ENCODE measurements at places on chromosomes 11 and 22.

GRCh38 chr22:20875296-20875695, 16.5 kb downstream of the SNAP29 start:
- no peak for DNase-seq

DNA sequence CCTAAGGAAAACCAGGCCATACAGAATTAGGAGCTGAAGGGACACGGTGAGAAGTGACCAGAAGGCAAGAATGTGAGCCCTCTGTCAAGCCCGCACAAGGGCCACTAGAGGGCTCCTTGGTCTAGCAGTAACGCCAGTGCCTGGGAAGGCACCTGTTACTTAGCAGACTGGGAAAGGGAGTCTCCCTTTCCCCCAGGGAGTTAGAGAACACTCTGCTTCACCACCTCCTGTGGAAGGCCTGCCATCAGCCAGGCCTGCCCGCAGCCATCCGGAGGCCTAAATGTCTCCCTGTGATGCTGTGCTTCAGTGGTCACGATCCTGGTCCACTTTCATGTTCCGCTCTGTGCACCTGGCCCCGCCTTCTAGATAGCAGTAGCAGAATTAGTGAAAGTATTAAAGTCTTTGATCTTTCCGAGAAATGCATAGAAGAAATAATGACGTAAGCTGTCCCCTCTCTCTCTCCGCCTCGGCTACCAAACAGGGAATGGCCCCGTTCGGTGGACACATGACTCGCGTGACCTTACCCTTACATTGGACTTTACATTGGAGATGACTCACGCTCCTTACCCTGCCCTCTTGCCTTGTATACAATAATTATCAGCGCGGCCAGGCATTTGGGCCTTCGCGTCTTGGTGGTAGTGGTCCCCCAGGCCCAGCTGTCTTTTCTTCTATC, 10.7 kb upstream of the GSTP1 start:
- DNase-seq, result peak; percentile 54

GRCh38 chr11:64360448-64360921, 1.5 kb downstream of the RPS6KA4 start:
- no peak for DNase-seq

- DNase-seq, result no peak
Measured at GRCh38 chr22:46592390-46592872, 27.8 kb upstream of the GRAMD4 start.

DNA sequence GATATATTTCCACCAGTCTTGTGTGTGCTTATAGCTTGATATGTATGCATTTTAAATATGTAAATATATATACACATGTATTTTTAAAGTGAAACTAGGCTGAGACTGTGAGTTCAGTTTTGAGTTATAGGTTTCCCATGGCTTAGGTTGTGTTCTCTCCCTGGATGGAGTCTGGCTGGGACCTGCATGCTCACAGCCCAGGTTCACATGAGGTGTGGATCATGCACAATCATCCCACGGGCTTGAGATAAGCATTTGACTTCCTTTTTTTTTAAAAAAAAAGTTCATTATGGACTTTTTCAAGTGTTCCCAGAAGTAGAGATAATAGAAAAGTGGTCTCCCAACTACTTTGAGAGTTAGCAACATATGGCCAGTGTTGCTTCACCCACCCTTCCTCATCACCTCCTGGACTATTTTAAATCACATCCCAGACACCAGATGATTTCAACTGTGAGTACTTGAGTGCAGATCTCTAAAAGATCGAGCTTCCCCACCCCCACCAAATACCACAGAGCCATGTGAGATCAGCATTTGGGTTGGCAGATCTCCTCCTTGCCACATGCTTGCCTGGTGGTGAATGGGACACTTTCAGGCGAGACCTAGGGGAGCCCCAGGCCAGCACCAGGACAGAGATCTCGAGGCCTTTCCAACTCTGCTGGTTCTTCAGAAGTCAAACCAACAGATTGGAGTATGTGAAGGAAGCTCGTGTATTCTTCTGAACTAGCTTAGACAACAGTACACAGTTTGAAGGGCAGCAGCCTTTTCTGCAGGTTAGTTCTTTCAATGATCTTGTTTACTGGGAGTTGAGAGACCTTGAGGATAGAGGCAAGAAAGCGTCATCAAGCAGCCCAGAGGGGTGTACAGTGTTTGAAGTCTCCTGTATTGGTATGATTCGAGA, 15.9 kb downstream of the MED15 start:
- DNase-seq, result no peak

DNA sequence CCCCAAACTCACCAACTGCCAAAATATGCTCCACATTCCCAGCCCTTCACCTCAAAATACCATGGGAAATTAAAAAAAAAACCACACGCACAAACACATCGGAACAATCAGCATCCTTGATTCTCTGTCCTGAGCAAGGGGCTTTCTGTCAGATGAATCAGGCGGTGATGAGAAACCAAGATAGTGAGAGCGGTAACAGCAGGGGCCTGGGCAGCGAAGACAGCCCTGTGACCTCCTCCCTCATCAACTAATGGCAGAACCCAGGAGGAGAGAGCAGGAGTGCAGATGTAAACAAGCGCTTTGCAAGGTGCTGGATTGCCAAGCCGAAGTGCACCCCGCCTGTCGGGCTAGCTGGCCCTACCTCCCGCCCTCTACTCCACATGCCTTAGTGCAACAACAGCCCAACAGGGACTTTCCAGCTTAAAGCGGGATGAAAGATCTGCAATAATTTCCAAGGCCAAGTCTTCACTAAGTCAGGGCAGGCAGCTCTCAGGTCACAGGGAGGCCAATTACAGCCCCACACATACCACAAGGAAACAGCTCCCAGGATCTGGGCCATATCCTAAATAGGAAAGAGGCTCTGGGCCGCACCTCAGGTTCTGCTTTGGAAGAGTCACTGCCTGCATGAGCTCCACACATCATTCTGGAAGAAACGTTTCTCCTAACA, 72.2 kb upstream of the BID start:
- no peak for DNase-seq

- DNase-seq, result no peak
Measured at GRCh38 chr11:68727783-68728182, 23.5 kb downstream of the TESMIN start.

All from ecto neural progenitor cell (in vitro differentiated cells).